ENCODE measurements at places on chromosomes 6 and 20. TPM values are rescaled to one million over a fixed set of nuclear protein-coding genes. Genes with fewer than 3 reads are reported as not detected.

Gene F13A1
- total RNA-seq, result 2.0 TPM

Gene LBP
- total RNA-seq, result not detected

Gene DUSP15
- total RNA-seq, result 1.8 TPM

- no peak for DNase-seq
Measured at GRCh38 chr6:1263039-1263849, 48.7 kb upstream of the FOXQ1 start.

- no peak for DNase-seq
Measured at GRCh38 chr6:33616913-33617312, 4.2 kb upstream of the ITPR3 start.

Gene FYN
- 94.0 TPM for total RNA-seq

- DNase-seq, result peak; percentile 46
Measured at GRCh38 chr6:157763129-157763903, 59.7 kb upstream of the SNX9 start.

Gene NKX2-2
- total RNA-seq, result not detected

DNA sequence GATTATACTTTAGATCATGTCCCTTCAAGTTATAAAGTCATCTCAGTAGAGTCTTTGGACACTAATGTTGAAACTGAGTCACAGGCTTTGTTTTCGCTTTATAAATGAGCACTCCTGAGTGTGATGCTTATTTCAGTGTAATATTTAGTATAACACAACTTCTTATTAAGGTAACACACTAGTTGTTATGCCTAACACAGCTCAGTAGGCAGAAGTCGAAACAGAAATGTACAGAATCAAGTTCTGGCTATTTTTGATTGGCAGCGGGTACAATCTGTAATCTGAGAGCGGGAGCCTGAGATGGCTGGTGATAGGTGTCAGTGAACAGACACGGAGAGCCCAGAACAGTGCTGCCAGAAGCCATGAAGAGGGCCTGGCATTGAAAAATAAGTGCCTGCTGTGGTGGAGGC is 11.4 kb downstream of the HECA start:
- DNase-seq, result no peak

Gene GTSF1L
- 0.84 TPM for total RNA-seq

DNA sequence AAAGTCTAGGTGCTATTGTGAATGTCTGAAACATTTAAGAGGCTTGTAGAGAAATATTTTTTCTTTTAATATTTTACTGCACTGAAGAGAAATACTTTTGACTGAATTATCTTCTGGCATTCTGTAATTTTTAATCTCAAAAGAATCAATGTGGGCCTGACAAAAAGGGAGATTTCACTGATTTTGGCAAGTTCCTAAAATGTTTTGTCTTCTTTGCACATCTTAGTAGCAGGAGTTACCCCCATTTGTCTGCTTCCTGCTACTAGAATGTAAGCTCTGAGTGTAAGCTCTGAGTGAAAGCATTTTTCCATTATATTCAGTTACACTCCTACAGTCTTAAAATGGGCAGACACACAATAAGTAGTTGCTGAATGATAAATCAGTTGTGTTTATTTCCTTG is 31.1 kb downstream of the HDAC2 start:
- DNase-seq, result no peak

GRCh38 chr20:47656318-47656717 is 129.0 kb downstream of the SULF2 start:
- no peak for DNase-seq

GRCh38 chr6:109008537-109009235 is 86.0 kb downstream of the SESN1 start:
- DNase-seq, result peak; percentile 53

DNA sequence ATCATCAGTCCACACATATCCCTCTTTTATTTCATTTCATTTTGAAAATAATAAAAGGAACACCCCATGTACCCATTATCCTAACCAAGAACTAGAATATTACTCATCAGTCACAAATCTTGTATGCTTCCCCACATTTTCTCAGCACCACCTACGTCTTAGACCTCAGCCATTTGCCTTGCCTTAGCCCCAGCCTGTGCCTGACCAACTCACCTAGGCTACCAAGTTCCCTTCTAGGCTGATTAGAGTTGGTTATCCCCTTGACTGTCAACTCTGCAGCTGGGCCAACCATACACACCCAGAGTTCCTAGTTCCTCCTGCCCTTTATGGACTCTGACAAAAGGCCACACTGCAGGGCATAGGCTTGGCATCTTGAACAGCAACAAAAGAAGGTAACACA is 33.4 kb upstream of the IPCEF1 start:
- DNase-seq, result no peak

- DNase-seq, result no peak
Measured at GRCh38 chr20:16675001-16675564, 54.7 kb upstream of the SNRPB2 start.

GRCh38 chr6:148746363-148747144 is at the start of gene UST:
UST (plus strand) TSS chr6:148747030; CDS start chr6:148747431, 401 bp downstream.
- DNase-seq, result peak; percentile 90

Gene KHDC1L
- not detected for total RNA-seq

GRCh38 chr6:154925130-154925529 is 70.0 kb upstream of the TIAM2 start:
- no peak for DNase-seq

GRCh38 chr20:41330343-41330720 is 10.3 kb upstream of the LPIN3 start:
- no peak for DNase-seq

DNA sequence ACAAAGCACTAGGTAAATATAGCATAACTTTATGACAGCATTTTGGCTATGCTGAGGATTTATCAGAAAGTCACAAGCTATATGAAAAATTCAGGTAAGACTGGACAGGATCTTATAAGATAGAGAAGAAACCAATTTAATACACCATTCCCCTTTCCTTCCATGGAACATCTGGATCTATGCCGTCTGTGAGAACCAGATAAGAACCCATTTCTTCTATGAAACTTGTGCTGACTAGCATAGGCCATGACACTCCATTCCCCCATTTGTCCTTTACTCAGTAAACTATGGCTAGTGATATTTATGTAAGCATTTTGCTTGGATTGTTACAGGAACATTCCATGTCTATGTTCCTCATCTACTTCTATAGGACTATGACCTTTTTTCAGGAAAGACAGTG is 437.7 kb downstream of the ADGRB3 start:
- no peak for DNase-seq

- DNase-seq, result no peak
Measured at GRCh38 chr6:116535109-116535508, 10.4 kb downstream of the TRAPPC3L start.

- no peak for DNase-seq
Measured at GRCh38 chr6:72936766-72937559, 288.3 kb downstream of the KHDC1L start.

DNA sequence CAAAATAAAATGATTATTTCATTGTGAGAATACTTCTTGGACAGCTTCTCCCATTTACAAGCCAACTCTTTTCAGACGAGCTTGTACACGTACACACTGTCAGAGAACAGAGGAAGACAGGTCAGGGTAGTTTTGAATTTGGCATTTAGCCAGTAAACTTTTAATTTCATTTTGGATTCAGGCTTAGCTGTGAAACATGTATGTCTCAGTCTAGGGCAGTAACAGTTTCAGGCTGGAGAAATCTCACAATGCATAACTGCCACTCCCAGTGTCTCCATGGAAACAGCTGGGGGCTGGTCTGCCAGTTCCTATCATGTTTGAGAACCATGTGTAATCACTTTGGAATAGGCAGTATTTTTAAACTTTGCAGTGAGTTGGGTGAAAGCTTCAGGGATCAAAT is 22.0 kb upstream of the QKI start:
- no peak for DNase-seq

DNA sequence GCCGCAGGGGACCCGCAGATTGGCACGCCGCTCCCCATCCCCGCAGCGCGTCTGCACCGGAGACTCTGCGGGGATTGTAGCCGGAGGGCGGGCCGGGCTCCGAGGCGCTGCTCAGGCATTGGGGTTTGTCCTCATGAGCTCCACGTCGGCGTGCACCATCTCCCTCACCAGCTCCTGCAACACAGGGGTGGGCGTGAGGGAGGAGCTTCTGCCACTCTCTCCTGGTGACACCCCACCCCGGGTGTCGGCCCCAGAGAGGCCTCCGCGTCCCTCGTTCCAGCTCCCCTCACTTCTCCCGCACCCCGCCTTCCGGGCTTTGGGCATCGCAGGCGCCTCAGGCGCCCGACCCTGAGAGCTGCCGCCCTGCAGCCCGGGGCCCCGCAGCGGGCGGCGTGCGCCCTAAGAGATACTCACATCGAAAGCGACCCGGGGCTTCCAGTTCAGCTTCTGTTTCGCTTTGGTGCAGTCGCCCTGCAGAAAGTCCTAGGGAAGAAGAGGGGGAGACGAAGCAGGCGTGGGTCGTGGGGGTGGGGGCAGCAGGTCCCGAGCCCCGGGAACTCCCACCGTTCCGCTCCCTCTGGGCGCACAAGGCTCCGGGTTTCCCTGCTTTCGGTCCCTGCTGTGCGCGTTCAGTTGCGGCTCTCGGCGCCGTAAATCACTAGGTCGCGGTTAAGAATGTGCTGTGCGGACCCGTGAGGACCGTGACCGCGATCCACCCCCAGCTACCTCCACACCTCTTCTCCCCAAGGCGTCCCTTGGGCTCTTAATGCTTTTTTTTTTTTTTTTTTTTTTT is 14.5 kb downstream of the FOXC1 start:
- DNase-seq, result peak; percentile 52

DNA sequence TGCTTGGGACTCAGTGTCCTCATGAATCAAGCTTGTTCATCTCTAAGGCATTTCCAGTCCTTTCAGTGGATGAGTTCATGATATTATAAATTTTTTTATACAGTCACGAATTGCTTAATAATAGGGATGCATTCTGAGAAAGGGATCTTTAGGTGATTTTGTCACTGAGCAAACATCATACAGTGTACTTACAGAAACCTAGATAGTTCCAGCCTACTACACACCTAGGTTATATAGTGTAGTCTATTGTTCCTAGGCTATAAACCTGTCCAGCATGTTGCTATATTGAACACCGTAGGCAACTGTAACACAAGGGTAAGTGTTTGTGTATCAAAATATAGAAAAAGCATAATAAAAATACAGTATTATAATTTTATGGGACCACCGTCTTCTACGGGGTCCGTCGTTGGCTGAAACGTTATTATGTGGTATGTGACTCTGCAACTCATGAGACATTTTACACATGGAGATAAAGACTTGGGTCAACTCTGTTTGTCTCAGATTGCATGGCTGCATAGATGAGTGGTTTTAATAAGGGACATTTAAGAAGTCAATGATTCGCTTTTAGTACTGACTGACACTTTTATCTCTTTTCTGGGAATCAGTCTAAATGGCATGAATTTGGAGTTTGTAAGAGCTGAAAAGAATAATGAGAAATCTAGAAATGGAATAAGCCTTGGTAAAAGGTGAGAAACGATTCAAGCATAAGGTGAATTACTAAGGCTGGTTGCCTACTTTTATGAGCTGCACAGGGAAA is 33.2 kb downstream of the CLIC5 start:
- DNase-seq, result no peak

GRCh38 chr6:50698546-50698945 is 14.8 kb upstream of the TFAP2D start:
- no peak for DNase-seq

DNA sequence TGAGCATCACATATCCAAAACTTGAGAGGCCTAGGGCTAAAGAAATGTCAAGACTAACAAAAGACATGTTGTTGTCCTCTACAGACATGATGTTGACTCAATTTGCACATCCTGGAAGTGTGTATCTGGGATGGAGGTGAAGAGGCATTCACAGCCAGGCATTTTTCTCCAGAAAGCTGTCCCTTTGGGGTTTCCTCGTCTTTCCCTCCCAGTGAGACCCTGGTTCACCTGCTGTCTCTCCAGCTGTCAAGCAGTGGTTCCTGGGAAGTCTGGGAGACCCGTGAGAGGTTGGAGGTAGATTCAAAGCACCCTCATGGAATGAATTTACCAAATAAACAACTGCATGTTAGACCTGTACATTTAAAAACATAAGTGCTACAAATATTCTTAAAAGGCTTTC is 32.1 kb downstream of the BACH2 start:
- DNase-seq, result no peak

GRCh38 chr20:2465100-2465499 is 5.5 kb downstream of the SNRPB start:
- DNase-seq, result no peak

DNA sequence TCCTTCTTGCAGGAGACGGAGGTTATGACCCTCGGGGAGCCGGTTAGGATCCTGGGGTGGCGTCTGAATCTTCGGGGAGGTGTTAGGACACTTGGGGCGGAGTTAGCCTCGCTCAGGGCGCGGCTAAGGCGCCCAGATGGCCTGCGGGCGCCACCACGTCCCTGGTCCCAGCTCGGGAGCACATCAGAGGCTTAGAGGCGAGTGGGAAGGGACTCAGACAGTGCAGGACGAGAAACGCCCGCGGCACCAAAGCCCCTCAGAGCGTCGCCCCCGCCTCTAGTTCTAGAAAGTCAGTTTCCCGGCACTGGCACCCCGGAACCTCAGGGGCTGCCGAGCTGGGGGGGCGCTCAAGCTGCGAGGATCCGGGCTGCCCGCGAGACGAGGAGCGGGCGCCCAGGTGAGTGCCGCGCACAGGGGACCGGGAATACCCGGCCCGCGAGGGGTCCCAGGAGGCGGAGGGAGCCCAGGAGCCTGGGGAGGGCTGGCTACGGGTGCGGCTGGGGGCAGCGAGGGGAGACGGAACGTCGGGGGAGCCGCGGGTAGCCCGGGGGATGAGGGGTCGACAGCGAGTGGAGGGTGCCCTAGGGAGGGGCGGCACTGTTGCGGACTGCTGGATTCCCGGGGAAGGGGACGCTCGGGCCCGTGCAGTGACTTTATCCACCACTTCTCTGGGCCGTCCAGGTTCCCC is at the start of gene HCK:
Gene HCK, plus strand, starts transcription at position 153 of the 688 bp plus-strand sequence.
- peak; percentile 54 for DNase-seq

- DNase-seq, result no peak
Measured at GRCh38 chr6:98146656-98147055, 687.7 kb upstream of the POU3F2 start.

Gene HRH3
- total RNA-seq, result not detected

Gene MKKS
- 12.6 TPM for total RNA-seq
